NCI-H2029 (cell line): ENCODE measurements at places on chromosomes 1 and 21.

DNA sequence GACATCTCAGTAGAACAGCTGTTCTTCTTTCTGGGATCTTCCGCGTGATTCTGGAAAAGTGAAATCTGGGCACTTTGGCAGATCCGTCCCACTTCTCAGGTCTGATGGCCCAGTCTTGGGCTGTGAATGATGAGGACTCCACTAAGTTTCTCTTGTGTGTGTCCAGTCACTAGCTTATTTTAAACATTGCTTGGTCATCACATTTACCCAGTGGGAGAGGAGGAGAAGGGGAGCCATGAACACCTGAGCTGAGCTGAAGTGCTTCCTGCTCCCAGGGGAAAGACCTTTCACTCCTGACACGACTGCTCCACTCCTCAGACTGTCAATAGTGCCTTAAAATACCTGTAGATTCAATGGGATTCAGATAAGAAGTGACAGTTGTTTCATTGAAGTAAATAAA, 101.9 kb upstream of the SLC35F3 start:
- no peak for DNase-seq

GRCh38 chr1:53652441-53653199, 86.3 kb downstream of the GLIS1 start:
- DNase-seq = no peak

DNA sequence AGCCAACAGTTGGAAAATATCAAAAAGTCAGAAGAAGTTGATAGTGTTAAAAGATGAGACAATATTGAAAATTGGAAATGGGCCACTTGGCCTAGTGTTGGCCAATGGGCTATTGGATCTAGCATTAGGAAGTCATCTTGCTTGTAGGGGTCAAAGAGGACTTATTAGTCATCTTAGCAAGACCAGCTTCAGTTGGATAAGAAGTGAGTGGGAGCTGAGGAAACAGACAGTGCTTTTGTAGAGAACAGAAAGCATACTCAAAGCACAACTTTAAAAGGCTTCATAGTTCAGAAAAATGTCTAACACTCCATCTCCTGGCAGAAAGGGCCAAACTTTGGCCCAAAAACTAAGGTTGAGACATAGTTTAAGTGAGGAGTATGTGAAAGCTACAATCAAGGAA, 139.9 kb upstream of the PKN2 start:
- DNase-seq = no peak

DNA sequence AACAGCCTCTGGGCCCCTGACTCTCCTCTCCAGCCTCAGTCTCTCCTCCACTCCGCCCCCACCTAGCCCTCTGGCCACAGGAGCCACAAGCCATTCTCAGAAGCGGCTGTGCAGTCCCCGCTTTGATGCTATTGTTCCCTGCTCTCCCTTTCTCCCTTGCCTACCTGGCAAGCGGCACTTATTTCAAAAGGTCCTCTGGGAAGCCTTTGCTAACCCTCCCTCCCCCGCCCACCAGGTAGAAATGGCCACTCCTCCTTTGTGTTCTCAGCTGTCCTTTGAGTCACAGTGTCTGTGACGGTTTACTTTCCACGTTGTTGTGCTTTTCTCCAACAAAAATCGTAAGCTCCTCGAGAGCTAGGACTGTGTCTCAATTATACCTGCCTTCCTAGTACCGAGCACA, 338.4 kb upstream of the PROX1 start:
- peak; percentile 70 for DNase-seq

DNA sequence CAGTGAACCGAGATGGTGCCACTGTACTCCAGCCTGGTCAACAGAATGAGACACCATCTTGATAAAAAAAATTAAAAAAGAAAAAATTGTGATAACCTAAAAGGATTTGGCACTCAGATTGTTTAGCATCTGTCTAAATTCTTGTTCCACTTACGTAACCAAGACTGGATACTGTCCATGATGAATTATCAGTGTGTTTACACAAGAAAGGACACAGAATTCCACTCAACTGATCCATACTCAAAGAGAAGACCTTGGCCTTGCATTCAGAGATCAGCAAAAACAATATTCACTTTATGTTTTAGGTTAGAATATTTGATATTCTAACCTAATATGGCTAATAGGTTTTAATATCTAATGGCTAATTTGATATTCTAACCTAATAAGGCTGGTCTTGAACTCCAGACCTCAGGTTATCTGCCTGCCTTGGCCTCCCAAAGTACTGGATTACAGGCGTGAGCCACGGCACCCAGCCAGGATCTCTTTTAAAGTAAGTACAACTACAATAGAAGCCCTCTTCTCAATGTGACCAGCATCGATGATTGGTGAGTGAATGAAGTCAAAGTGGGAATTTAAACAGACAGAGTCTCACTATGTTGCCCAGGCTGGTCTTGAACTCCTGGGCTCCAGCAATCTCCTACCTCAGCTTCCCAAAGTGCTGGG, 43.1 kb upstream of the COX20 start:
- no peak for DNase-seq

DNA sequence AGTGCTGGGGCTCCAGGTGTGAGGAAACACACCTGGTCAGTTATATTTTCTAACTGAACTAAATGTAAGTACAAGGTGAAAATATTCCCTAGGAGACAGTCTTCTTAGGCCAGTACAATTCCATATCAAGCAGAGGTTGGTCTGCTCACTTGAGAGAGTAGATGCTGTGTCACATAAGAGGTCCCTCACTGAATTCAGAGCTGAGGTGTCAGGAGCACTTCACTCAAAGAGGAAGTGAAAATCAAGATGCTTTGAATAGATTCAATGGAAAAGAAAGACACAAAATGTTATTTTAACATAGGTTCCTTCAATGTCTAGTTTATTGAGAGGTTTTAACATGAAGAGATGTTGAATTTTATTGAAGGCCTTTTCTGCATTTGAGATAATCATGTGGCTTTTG, 4.3 kb upstream of the FCRL3 start:
- no peak for DNase-seq

GRCh38 chr21:44871576-44872269, 1.8 kb downstream of the PTTG1IP start:
- DNase-seq = no peak

- DNase-seq = no peak
These were observed 38.8 kb upstream of the BTG3 start for GRCh38 chr21:17651526-17651925.

DNA sequence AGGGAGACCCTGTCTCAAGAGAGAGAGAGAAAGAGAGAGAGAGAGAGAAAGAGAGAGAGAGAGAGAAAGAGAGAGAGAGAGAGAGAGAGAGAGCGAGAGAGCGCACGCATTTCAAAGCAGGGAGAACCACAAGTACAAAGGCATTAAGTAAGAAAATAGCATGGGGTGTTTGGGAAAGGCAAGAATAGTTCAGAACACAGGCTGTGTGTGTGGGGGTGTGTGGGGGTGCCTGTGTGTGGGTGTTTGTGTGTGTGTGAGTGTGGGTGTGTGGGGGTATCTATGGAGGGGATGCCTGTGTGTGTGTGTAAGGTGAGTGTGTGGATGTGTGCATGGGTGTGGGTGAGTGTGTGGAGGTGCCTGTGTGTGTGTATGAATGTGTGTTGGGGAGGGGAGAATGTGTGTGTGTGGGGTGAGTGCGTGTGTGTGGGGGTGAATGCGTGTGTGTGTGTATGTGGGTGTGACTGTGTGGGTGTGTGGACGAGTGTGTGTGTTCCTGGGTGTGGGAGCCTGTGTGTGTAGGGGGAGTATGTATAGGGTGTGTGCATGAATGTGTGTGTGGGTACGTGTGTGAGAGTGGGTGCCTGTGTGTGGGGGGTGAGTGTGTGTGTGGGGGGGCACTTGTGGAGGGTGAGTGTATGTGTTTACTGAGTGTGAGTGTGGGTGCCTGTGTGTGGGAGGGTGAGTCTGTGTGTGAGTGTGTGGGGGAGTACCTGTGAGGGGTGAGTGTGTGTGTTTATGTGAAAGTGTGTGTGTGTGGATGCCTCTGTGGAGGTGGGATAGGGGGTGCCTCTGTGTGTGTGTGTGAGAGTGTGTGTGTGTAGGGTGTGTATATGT, 19.1 kb upstream of the HDAC1 start:
- no peak for DNase-seq

DNA sequence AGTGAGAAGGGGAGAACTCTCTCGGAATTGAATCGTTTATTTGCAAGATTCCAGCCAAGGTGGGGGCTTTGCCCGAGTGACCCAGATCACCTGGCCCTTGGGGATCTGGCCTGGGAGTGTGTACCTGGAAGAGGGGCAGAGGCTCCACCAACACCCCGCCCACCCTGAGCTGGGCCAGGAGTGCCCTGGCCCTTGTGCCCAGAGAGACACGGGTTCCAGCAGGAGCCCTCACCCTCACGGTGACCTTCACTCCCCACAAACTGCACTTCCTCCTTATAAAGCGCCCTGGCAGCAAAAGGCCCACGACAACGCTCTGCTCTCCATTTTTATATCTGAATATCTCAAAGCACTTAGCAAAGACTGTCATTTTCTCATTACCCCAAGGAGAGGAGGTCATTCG, 16.6 kb downstream of the CASZ1 start:
- no peak for DNase-seq

GRCh38 chr1:186183970-186184628, 191.0 kb downstream of the TPR start:
- DNase-seq = no peak

- DNase-seq = no peak
These were observed 280.4 kb downstream of the CACNA1E start for GRCh38 chr1:181763736-181764135.

- DNase-seq = no peak
These were observed 52.1 kb upstream of the KANK4 start for GRCh38 chr1:62371375-62371774.

- DNase-seq = no peak
These were observed 10.7 kb downstream of the MEF2D start for GRCh38 chr1:156489935-156490293.

DNA sequence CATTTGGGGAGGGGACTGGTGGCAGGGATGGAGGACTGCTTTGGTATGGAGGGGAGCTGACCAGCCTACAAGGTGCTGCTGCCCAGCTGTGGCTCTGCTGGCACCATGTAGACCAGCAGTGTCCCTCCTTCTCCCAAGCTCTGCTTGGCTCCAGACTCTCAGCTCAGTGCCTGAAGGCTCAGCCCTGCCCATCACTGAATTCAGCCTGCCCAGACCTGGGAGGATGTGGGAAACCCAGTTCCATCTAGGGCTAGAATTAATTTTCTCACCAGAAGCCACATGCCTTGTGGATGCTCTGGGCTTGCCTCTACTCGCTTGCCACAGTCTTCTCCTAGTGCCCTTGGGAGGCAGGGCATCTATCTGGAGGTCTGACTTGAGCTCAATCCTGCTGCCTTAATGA, 195.0 kb upstream of the EDN2 start:
- DNase-seq = no peak

DNA sequence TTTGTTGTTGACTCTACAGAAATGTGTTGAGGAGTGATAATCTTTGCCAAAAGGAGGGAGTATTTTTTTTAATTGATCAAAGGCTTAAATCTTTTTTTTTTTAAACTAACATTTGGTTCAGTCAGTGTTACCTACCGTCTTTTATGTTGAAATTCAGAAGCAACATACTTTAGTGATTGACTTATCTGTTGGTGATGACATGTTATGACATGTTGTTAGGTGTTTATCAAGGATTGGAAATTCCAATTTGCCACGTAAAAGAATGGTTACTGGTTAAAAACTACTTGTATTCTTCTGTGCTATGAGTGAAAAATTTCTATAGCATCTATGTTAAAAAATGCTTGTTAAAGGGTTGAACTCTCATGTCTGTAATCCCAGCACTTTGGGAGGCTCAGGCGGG, 61.2 kb downstream of the DNM3 start:
- DNase-seq = no peak

DNA sequence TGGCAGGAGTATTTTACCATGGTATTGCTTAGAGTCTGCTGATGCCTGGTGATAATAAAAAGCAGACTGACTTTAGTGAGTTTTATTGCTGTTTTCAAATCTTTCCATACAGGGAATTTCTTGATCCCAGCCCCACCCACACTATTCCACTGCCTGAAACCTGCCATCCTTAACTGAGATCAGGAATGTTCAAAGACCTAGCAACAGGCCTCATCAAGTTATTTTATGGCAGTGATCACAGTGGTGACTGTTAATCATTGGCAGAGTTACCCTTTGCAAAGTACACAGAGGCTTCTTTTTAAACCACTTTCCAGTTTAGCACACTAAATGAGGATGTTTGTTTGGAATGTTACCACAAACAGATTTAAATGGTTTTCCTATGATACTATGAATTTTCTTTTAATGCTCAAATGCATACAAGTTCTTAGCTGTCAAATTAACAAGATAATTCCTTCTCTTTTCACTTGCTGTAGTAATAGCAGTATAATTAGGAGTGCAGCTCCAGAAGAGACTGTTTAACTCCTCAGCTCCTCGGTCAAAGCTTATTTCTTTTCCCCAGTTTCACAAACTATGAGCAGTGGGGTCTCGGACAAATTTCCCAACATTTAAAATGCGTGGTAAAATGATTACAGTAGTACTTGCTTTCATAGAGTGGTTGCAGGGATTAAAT, 69.9 kb upstream of the USP25 start:
- DNase-seq = no peak

DNA sequence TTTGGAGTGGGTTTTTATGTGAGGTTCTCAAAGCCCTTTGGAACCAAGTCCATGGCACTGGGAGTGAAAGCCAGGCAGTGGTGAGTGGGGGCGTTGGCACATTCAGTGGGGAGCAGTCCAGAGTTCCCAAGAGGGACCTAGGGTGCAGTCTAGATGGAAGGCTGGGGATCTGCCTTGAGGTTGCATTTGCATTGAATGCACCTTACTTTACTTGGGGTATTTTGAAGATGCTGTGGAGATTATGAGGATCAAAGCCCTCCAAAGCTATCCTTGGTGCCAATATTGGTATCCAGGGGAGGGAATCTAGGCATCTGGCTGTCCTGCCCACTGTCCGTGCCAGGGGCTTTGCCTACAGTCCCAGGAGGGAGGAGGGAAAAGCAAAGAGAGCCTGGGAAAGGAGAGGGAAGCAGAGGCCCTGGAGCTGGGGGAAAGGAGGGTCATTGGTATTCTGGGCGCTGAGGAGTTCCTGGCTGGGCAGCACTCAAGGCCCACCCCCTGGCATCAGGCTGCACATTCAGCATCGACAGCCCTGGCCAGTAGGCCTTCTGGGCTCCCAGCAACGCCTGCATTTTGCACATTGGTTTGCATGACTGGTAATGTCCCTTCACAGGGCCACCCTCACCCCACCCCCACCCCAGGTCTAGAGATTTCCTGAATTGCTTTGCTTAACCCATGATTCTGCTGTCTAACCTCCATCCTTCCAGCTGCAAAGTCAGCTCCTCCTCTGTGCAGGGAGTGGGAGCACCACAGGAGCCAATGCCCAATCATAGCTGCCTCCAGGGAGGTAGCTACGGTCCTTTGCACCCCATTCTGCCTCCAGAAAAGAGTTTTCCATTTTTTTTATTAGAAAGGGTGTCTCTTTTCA, 843 bp upstream of the BCAN start:
- no peak for DNase-seq
